ENCODE measurements at places on chromosomes 12 and 14.

DNA sequence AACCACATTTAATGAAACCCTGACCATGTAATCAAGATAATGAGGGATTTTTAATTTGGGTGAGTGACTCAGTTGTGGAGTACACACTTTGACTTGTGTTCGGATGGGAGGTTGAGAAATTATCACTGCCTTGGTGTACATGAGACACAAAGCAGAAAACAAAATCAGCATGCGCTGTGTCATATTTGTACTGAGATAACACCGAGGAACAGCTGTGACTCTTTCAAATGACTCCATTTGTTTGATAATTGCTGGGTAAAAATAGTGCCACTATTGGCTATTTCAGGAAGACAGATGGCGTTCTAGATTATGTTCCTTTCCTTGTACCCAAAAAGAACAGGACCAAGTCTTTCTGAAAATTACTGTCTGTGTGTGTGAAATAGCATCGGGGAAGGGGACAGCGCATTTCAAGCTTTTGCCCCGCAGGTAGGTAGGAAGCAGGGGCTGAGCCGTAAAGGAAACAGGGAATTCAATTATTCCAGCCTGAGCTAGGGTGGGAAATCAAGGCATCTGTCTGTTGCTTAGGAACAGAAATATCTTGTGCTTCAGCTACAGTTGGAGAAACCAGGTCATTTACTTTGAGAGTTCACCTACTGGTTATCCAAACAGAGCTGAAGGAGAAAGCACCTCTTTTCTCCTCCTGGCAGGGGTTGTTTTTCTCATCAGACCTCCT is 114.3 kb downstream of the SNAPC1 start:
- no peak for DNase-seq

GRCh38 chr14:50099335-50099734 is 17.0 kb downstream of the VCPKMT start:
- no peak for DNase-seq

DNA sequence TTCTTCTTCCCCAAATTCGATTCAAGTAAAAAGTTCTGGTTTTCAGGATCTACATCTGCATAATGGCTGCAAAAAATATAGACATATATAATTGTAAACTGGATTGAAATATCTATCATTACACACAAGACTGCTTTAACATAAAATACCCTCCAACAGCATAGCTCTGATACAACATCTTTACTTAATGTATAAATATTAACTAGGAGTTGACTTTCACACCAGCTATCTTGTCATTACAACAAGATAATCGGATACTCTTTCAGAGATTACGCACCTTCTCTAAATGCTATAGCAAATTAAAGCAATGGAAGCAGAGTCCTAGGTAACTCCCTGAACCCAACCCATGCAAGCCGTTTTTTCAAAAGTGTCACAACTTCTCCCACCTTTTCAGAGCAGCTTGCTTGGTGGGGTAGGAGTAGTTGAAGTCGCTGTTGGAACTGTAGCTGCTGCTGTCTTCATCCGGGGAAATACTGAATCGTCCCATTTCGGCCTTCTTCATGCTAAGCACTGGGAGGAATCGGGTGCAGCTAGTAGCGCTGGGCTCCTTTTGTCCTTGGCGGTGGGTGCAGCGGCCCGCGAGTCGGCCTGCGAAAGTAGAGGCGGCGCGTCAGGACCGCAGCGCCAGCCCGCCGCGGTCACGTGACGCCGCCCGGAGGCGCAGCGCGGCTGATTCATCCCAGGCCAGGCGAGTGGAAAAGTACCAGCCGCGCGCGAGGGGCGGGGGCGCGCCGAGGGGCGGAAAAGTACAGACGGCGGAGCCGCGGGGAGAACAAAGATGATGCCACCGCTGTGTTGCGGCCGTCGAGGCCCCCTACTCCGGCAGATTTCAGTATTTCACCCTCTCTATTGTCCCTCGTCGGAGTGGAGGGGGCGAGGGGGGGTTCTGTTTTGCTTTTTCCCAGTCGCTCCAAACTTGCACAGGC is 1.5 kb downstream of the SLC38A2 start:
- peak; percentile 88 for DNase-seq

GRCh38 chr12:51773145-51773869 is 75.2 kb downstream of the FIGNL2 start:
- DNase-seq: peak; percentile 15

DNA sequence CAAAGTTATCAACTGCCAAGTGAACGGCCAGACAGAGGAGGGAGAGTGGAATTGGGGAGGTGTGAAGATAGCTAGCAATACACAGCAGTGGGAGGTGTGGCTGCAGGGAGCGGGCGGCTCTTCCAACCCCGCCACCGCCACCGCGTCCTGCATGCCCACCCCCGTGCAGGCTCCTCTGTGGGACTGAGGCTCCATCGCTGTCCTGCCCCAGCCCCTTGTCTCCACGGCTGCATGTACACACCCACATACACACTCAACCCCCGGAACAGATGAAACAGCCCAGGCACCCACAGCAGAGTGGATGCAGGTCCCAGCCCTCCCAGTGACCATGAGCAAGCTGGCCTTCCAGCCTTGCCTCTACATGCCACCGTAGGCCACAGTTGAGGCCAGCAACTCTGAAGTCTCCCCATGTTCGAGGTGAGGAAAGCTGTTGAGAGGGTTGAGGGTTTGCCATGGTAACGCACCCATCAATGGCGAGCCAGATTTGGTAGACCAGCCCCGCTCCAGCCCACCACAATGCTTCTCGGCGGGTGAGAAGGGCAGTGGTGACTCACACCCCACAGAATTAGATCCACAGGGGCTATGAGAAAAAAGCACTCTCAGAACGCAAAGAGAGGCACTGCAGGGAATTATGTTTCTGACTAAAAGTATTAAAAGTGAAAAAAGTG is 39.3 kb downstream of the PITPNM2 start:
- no peak for DNase-seq

GRCh38 chr12:27162229-27162537 is 79.8 kb upstream of the C12orf71 start:
- DNase-seq: no peak

DNA sequence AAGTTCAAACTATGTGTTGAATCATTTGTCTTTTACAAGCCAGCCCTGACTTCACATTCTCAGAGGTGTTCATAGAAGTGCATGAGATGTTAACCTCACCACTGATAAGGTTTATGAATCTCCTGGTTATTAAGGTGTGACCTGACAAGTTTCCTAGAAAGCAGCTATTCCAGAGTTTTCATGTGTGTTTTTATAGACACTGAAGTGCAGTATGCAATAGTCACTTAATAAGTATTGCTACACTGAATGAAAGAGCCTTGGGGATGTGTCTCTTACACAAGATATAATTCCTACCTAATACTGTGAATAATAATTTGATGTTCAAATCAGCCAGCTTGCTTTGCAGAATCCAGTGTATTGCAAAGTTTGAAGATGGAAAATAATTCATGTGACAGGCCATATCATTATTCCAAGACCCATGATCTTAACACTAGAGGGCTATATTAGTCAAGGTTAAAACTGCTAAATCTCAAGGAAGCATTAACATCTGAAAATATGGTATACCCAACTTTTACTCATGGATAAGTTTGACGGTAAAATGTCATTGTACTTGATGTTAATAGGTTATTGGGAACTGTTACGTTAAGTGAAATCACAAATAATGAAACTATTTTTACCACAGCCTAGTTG is 13.0 kb downstream of the SLC25A3 start:
- peak; percentile 56 for DNase-seq

DNA sequence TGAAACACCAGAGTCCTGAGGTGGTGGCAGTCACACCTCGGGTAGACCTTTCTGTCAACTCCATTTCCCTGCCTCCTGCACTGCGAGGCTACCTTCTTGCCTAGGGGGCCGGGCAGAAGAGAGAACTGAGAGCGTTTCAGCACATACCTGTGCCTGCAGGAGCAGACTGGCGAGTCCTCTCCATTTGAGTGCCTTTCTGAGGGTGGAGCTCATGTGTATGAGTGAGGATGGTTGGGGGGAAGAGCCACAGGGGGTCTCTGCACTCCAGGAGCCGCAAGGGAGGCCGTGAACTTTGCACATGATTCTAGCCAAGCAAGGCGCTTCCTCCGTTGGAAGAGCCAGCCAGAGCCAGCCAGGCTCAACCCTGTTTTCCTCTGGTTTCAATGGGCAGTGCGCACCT is 31.0 kb upstream of the CCND2 start:
- no peak for DNase-seq

DNA sequence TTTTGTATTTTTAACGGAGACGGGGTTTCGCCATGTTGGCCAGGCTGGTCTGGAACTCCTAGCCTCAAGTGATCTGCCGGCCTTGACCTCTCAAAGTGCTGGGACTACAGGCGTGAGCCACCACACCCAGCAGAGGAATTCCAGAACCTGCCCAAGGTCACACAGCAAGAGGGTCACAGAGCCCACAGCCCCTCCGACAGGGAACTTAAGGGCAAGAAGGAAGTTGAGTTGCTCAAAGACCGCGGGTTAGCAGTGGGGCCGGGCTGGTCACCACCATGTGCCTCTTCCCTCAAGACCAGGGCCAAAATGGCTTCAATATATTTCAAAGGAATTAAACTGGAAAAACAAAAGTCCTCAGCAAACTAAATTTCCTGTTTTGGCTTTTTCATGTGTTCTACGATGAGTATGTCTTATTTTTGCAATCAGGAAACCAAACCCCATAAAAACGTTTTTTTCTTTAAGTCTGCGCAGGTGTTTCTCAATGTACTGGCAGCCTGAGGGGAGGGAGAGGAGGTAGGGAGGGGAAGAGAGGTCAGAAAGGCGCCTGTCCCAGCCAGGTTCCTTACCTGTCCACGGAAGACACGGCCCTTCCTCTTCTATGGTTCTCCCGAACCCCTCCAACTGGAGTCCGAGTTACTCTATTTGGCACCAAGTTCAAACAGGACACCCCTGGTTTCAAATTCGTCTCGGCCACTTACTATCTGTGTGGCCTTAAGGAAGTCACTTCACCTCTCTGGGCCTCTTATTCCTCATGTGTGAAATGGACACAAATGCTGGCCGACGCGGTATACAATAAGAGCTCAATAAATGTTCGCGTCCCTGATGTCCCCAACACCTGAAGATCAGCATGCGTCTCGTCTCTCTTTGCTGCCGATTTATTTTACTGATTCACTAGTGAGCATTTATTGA is 778 bp downstream of the SLC8B1 start:
- peak; percentile 75 for DNase-seq

- DNase-seq: no peak
Measured at GRCh38 chr12:107537464-107538119, 148.0 kb upstream of the PWP1 start.

DNA sequence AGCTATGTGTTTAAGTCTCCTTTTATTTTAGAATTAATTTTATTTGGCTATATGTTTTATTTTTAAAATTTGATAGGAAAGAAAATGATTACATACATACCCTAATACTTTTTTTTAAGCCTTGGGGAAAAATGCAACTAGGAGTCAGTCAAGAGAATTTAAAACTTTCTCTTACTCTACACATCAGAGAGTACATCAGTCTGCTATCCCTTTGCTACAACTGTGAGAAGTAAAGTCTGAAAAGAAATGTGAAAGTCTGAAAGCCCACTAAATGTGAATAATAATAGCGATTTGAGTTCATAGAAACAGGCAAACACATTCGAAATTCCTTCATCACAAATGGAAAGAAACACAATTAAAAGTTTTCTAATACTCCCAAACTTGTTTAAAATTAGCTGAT is 95.0 kb downstream of the PTPRQ start:
- no peak for DNase-seq

DNA sequence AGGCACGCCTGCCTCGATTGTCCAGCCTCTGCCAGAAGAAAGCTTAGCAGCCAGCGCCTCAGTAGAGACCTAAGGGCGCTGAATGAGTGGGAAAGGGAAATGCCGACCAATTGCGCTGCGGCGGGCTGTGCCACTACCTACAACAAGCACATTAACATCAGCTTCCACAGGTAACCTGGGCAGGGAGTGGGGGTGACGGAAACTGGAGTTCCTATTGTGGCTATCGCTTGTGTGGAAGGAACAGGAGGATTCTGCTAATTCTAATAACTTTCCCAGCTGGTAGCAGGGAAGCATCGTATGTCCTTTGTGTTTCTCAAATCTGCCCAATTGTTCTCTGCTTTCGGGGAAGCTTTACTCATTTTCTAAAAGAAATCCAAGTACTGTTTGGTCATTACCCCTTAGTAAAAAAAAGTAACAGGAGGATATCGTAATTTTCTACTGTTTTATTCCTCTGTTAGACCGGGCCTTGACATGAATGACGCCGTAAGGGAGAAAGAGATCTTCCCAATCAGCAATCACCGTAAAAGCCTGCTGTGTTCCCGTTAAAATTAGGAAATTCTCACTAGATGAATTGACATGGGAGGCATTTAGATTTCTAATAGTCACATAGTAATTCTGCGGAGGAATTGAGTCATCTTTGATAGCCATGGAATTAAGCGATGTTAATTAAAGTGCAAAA is 449 bp downstream of the THAP2 start:
- peak; percentile 30 for DNase-seq

DNA sequence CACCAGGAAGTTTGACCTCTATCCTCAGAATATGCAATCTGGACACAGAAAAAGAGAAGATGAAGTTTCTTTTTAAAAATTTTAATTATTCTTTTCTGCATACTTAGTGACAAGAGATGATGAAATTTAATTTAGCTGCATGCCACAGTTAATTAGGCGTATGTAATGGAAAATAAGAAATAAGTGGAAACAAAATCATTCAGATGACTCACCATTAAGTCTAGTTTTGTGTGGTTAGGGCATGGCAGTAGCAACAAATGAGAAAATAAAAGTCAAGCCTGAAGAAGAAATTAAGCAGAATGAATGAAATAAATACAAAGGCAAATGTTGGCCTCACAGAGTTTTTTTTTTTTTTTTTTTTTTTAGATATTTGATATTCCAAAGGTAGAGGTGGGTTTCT is 30.9 kb upstream of the KLRD1 start:
- DNase-seq: no peak

GRCh38 chr14:54771411-54772027 is 131.1 kb downstream of the GCH1 start:
- DNase-seq: no peak

DNA sequence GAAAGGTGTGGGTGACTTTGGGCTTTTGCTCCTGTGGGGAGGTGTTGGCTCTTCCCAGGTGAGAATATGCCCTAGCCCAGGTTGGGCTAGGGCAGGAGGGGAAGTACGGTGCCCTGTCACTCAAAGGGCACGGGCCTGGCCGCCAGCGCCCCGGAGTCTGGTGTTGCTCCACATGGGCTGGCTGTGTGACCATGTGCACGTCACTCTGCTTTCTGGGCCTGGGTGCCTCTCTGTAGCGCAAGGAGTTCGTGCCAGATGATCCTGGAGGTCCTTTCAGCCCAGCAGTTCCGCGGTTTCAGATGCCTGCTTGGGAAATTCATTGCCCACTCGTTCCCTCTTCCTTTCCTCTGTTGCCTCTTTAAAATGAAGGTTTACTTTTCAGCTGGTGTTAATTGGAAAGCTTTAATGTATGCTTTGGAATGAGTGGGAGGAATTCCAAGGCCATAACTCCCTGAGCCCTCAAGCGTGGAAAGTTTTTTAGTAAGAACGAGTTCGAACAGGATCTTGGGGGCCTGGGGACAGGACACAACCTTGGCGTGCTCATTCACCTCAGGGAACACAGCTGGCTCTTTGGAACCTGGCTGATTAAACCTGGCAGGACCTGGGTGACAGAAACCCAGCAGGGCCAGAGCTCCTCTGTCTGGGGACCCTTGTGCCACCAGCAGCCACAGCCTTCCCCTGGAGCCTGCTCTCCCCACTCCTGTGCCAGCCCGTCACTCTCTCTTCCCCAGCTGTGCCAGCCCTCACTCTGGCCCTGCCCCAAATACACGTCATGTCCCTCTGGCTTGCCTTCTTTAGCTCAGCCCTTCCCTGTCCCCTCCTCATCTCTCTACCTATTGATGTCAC is 42.8 kb downstream of the TSPAN9 start:
- no peak for DNase-seq
